Upper lobe of right lung (tissue), 1 donor: ENCODE measurements at places on chromosomes 7 and 10. TPM values are rescaled to one million over a fixed set of nuclear protein-coding genes. Genes with fewer than 3 reads are reported as not detected.

The SMKR1 gene
- not detected for total RNA-seq

The GIMAP7 gene
- total RNA-seq = 47.0 TPM

The TAS2R41 gene
- total RNA-seq = not detected

The RBP3 gene
- not detected for total RNA-seq

The ABCB4 gene
- 0.41 TPM for total RNA-seq

The GRM3 gene
- not detected for total RNA-seq

The GNG11 gene
- total RNA-seq = 22.6 TPM

The CCDC172 gene
- total RNA-seq = not detected

The LRMDA gene
- total RNA-seq = 20.0 TPM

The CPN1 gene
- total RNA-seq = not detected

The PVRIG gene
- total RNA-seq = 1.4 TPM

GRCh38 chr10:70271996-70272924 is 11.5 kb downstream of the NPFFR1 start:
- H3K4me1 ChIP-seq = peaks cover 7% of the 10 kb centered on the region
- H3K27me3 ChIP-seq = no peaks in the 10 kb centered on the region
- no peaks in the 10 kb centered on the region for H3K36me3 ChIP-seq
- DNase-seq = no peak
- H3K27ac ChIP-seq = no peak overlapping the region

DNA sequence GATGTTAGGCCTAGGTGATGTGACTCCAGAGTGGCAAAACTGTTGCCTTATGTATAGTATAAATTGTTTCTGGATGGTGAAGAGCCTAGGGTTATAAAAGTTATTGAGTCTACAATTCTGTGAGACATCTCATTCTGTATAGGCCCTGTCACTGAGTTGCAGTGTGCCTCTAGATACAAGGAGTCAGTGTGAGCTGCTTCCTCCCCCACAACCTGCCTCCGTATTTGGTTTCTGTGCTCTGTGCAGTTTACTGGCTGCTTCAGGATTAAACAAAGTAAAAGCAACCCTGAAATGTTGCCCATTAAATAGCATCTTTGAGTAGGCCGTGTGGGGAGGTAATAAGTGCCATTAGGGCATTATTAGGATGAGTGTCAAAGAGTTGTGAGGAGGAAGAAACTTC is 1.9 kb upstream of the IFRD1 start:
- DNase-seq = no peak
- H3K4me3 ChIP-seq = no peak overlapping the region
- peaks cover 7% of the 10 kb centered on the region for H3K4me1 ChIP-seq
- no peak overlapping the region for H3K27ac ChIP-seq
- H3K36me3 ChIP-seq = no peaks in the 10 kb centered on the region

- no peak overlapping the region for H3K4me3 ChIP-seq
- H3K4me1 ChIP-seq = peaks cover 48% of the 10 kb centered on the region
- peaks cover 3% of the 10 kb centered on the region for H3K36me3 ChIP-seq
- no peak for DNase-seq
Measured at GRCh38 chr7:48087349-48087748, 1.7 kb upstream of the UPP1 start.

- H3K4me3 ChIP-seq = no peak overlapping the region
- H3K4me1 ChIP-seq = no peaks in the 10 kb centered on the region
- no peak for DNase-seq
- H3K27ac ChIP-seq = no peak overlapping the region
Measured at GRCh38 chr7:118349604-118350003, 125.1 kb downstream of the ANKRD7 start.

DNA sequence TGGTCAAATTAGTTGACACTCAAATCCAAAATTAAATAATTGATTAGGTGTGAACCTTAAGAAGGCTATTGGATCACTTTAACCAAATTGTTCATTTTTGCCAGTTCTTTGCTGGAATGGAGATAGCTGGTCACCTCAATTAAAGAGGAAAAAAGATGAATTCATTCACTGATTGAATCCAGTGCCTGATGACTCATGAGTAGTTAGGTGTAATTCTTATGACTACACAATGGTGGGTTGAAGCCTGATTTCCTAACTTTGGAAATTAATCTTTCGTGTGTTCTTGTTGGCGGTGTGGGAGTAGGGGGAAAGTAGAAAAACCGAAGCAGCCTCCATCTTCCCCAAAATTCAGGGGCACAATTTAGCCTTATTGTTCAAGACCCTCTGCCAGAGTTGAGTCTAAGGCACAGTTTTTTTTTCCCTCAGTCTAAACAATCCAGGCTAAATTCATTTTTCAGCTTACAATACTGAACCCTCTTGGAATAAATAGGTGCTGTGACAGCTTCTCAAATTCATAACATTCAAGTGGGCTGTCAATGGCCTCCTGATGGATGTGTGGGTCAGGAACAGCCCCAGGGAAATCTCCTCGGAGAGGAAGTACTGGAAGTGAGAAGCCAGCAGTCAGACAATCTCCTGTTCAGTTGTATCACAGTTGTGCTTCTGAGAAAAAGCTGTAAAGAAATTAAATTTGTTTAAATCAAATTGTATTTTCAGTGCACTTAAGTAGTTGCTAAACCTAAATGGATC is 356.6 kb downstream of the BBS9 start:
- H3K4me3 ChIP-seq = no peak overlapping the region
- no peaks in the 10 kb centered on the region for H3K4me1 ChIP-seq
- no peaks in the 10 kb centered on the region for H3K27me3 ChIP-seq

DNA sequence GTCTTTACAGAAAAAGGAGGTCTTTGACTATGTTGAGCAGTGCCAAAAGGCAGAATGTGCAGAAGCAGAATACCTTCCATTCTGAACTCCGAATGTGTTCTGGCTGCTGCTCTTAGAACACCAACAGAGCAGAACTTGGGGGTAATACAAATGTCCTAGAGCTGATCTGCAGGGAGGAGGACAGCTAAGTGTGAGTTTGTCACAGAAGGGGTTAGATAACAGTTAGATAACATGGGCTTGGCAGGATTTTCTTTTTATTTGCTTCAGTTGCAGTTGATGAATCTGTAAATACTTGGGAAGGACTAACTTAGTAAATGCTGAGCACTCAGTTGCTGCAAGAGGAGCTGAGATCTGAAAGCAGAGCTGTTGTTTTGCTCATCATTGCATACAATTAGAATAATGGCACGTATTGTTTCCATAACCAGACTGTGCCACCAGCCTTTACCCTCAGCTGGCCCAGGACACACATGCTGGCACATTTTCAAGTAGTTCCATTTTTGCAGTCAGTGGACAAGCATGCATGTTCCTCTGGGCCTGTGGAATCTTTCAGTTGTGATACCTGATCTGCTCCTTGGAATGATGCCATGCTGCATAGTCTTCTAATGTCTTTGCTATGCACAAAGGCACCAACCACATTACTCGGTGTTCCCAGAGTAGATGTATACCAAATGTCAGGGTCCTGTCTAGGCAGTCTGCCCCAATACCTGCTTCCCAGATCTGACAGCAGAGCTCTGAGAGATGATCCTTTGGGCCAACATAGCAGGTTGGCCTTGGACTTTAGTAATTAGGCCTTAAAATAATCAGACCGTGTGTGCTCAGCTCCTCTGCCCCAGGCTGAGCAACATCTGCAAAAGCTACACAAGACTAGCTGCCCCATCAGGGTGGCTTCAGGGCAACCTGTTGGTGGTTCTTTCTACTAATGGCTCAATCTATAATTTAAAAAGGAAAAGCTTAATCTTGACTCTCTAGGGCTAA is 55.7 kb downstream of the GSDME start:
- DNase-seq = no peak
- no peaks in the 10 kb centered on the region for H3K27me3 ChIP-seq
- no peaks in the 10 kb centered on the region for H3K4me1 ChIP-seq
- H3K4me3 ChIP-seq = no peak overlapping the region

GRCh38 chr10:117610321-117610720 is 67.8 kb downstream of the EMX2 start:
- DNase-seq = no peak
- no peak overlapping the region for H3K4me3 ChIP-seq
- no peaks in the 10 kb centered on the region for H3K36me3 ChIP-seq
- H3K27me3 ChIP-seq = peaks cover 13% of the 10 kb centered on the region
- no peak overlapping the region for H3K27ac ChIP-seq

GRCh38 chr7:33278095-33278494 is 148.7 kb downstream of the BBS9 start:
- no peak overlapping the region for H3K4me3 ChIP-seq
- no peak overlapping the region for H3K27ac ChIP-seq
- no peaks in the 10 kb centered on the region for H3K4me1 ChIP-seq
- DNase-seq = no peak
- no peaks in the 10 kb centered on the region for H3K27me3 ChIP-seq

DNA sequence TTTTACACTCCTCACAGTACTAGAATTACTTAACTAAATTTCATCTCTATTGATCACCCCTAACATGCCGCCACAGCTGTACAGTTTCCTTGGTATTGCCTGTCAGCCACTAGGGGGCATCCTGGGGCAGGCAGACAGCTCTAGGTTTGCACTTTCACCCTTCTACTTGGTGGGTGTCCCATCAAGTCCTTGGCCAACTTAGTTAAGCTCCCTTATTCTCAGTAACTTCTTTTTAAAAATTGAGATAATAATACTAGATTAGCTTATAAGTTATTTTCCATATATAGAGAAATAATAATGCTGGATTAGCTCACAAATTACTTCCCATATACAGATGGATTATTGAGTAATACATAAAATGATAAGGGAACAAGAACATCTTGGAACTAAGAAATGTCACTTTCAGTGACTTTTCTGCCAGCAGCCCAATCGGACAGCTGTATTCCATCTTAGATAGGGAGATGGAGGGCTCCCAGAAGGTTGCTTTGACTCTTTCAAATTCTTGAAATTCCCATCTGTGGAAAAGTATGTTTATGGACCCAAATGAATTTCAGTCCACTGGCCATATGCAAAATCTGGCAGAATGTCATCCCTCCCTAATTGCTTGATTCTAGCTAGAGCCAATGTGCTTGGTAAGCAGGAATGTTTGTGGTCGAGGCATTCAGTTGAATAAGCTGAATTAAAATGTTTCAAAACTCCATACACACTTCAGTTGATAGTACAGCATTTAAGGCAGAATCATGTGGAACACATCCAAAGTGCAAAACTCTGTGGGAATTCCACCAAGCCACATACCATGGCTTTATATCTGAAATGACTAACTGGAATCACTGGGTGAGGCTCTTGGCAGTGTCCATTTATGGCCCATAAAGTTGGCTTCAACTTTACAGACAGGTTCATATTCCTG is 309.7 kb downstream of the CSTF2T start:
- H3K27ac ChIP-seq = no peak overlapping the region
- no peaks in the 10 kb centered on the region for H3K36me3 ChIP-seq
- peaks cover 7% of the 10 kb centered on the region for H3K4me1 ChIP-seq
- H3K27me3 ChIP-seq = no peaks in the 10 kb centered on the region

DNA sequence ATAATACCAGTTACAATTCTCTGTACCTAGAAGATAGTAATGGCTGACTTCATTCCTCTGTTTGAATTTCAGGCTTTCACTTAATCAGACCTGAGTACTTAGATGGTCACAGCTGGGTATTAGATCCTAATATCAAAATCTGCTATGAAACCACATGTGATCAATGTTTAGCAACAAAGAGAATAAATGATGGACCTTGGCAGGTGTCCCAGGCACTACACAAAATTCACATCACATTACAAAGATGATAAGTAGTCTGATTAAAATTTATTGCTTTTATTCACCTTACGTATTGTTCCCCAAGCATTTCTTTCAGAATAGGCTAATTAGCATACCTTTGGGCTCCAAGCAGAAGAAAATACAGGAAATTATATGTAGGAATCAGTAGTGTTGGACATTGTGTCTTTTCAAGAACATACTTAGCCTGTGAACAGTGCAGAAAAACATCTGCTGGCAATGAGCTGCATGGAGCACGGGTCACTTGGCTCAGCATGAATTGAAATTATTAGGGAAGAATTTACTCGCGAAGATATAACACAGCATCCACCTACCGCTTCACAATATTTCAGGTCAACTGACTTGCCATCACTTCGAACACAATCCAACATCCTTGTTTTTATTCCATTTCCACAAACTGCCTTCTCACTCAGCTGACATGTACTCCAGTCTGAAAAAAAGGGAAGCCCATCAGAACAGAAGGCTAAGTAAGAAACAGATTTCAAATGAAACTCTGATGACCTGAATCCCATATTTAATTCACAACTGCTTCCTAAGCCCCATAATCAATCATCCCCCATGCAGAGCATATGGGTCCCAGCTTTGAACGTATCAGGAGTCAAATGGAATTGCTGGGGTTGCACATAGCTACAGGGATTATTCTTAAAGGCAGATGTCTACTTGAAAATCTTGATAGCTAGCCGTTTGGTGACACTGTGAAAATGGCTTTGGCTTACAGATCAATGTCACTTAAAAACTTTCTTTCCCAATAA is 421.0 kb downstream of the THSD7A start:
- no peak for DNase-seq
- H3K4me1 ChIP-seq = no peaks in the 10 kb centered on the region
- no peak overlapping the region for H3K27ac ChIP-seq
- H3K36me3 ChIP-seq = no peaks in the 10 kb centered on the region

- no peak overlapping the region for H3K27ac ChIP-seq
- H3K4me3 ChIP-seq = no peak overlapping the region
- no peaks in the 10 kb centered on the region for H3K4me1 ChIP-seq
- DNase-seq = no peak
- H3K27me3 ChIP-seq = no peaks in the 10 kb centered on the region
- H3K36me3 ChIP-seq = no peaks in the 10 kb centered on the region
Measured at GRCh38 chr10:55551603-55552002, 750.6 kb upstream of the PCDH15 start.

GRCh38 chr7:11757153-11757552 is 74.8 kb downstream of the THSD7A start:
- no peak overlapping the region for H3K4me3 ChIP-seq
- no peaks in the 10 kb centered on the region for H3K36me3 ChIP-seq
- DNase-seq = no peak

DNA sequence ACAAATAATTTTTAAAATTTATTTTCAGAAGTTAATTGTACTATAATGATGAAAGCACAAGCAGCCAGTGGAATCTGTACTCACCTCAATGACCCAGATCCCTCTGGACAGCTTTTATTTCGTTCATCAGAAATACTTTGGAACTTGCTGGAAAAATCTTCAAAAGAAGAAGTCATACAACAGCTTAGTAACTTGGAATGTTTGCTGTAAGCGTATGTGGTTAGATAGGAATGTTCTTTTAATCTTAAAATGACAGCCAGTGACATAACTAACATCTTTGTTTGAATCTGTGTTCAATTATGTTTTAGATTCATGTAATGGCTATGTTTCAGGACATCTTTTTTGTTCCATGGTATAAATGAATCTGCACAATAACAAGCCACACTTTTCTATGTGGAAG is 26.8 kb downstream of the CFAP69 start:
- DNase-seq = no peak
- no peaks in the 10 kb centered on the region for H3K36me3 ChIP-seq
- H3K27ac ChIP-seq = no peak overlapping the region
- H3K4me1 ChIP-seq = peaks cover 4% of the 10 kb centered on the region
- H3K27me3 ChIP-seq = no peaks in the 10 kb centered on the region

GRCh38 chr7:142587578-142588191 is 161.6 kb upstream of the PRSS1 start:
- H3K36me3 ChIP-seq = no peaks in the 10 kb centered on the region
- no peak overlapping the region for H3K27ac ChIP-seq
- H3K27me3 ChIP-seq = no peaks in the 10 kb centered on the region
- DNase-seq = no peak
- no peaks in the 10 kb centered on the region for H3K4me1 ChIP-seq
- no peak overlapping the region for H3K4me3 ChIP-seq

GRCh38 chr10:28879875-28880682 is 202.8 kb downstream of the BAMBI start:
- peaks cover 8% of the 10 kb centered on the region for H3K4me1 ChIP-seq
- H3K27me3 ChIP-seq = no peaks in the 10 kb centered on the region
- no peak overlapping the region for H3K4me3 ChIP-seq
- DNase-seq = no peak
- H3K36me3 ChIP-seq = no peaks in the 10 kb centered on the region

- H3K4me3 ChIP-seq = no peak overlapping the region
- H3K27me3 ChIP-seq = no peaks in the 10 kb centered on the region
- H3K4me1 ChIP-seq = no peaks in the 10 kb centered on the region
- no peak for DNase-seq
- no peak overlapping the region for H3K27ac ChIP-seq
- H3K36me3 ChIP-seq = peaks cover 15% of the 10 kb centered on the region
Measured at GRCh38 chr10:60260321-60260720, 129.4 kb downstream of the ANK3 start.
